ENCODE measurements at places on chromosomes 1 and 21.

GRCh38 chr1:156452907-156453306 lies 47.7 kb downstream of the MEF2D start:
- DNase-seq = no peak

DNA sequence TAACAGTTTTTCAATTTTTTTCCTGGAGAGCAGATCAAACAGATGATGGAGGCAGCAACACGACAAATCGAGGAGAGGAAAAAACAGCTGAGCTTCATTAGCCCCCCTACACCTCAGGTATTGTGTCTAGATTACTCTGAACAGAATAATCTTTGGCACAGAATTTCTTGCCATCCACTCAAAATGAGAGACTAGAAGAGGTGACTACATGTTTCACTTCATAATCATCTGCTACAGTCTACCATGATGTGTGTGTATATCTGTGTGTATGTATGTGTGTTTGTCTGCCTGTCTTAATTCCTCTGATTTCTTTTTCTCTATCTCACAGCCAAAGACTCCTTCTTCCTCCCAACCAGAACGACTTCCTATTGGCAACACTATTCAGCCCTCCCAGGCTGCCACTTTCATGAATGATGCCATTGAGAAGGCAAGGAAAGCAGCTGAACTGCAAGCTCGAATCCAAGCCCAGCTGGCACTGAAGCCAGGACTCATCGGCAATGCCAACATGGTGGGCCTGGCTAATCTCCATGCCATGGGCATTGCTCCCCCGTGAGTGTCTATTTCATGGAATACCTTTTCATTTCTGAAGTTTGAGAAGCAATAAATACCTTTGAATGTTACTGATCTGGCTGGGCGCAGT lies 11.4 kb downstream of the PRPF3 start:
- no peak for DNase-seq

- DNase-seq = no peak
Observed at GRCh38 chr1:221878134-221878533, 136.2 kb upstream of the DUSP10 start.

DNA sequence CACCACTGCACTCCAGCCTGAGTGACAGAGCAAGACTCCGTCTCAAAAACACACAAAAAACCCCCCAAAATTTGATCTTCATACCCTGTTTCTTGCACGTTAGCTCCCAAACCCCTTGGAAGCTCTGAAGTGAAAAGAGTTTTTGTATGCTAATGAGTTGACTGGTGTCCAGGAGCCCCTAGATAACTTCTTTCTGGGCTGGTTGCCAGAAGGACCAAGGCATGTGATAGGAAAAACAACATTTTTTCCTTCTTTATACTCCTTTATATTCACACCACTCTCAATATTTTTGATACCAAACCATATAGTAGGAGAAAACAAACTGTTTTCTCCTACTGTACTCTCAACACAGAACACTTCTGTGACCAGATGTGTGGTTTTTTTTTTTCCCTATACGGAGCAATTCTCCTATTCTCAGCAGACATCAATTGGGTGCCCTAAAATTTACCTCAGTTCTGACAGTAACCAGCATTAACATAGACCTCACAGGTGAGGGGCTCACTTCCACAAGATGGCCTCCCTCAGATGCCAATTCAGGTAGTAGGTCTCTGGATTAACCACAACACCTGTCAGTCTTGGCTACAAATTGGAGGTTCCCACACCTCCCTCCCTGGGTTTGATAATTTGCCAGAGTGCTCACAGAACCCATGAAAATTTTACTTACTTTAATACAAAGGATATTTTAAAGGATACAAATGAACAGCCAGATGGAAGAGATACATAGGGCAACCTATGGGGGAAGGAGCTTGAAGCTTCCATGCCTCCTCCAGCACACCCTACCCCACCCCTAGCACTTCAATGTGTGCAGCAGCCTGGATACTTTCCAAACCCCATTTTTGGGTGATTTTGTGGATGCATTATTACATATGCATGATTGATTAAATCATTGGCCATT lies 25.6 kb downstream of the ZYG11B start:
- DNase-seq = no peak

DNA sequence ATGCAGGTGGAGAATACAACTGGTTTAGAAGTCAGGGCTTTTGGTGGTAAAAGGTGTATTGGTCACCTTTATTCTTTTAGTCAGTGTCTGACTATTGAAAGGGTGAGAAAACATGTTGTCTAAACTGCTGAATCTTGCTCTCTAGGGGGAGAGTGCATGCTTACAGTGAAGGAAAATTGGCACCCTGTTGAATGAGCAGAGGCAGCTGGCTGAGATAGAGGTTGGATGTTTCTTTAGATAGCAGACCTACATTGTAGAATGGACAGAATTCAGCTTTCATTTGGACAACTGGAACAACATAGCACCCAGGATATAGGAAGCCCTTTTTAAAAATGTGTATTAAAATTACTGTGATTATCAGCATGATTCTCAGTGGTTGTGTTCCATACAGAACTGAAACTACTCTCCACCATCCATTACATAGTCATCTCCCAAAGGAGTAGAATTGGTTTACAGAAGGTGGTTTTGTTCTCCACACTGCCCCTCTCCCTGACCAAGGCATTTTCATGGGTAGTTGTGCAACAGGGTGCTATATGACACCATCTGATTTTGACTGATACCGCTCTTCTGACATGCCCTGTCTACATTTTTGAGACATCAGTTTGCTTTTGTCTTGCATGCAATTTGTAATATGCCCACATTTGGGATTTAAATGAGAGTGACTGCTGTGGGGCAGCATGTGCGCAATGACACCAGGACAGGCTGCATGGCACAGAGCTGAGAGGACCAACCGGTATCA lies 16.2 kb downstream of the RHOU start:
- no peak for DNase-seq

DNA sequence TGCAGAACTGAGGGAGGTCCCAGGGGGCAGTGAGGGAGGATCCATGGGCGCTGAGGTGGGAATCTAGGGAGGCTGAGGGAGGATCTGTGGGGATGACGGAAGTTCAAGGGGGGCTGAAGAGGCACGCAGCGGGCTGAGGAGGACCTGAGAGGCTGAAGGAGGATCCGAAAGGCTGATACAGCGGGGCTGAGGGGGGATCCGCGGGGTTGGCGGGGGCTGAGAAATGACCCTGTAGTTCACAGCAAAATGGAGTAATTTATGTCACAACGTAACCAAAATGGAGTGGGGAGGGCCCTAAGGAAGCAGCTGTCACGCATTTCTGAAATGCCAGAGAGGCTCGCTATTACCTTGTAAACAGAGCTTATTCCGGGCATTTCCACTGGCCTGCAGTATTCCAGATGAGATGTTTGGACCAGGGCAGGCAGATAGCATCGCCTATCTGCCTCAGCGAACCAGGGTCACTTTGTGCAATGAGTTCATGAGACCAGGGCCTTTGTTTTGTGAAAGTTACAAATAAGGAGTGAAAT lies 926 bp upstream of the MRPL55 start:
- no peak for DNase-seq

DNA sequence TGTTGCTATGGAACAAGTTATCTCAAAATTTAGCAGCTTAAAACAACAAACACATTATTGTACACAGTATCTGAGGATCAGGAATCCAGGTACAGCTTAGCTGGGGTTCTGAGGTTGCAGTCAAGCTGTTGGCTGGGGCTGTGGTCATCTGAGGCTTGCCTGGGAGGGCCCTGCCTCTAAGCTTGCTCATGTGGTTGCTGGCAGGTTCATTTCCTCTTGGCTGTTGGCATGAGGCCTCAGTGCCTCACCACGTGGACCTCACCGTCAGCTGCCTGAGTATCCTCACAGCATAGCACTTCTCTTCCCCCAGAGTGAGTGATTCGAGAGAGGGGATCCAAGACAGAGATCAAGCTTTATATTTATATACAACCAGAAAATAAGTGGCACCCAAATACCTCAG lies 18.6 kb downstream of the NTPCR start:
- no peak for DNase-seq

- DNase-seq = no peak
Observed at GRCh38 chr1:205610901-205611466, 20.8 kb downstream of the ELK4 start.

GRCh38 chr21:38664315-38664714 lies 141.4 kb upstream of the ETS2 start:
- no peak for DNase-seq

- no peak for DNase-seq
Observed at GRCh38 chr21:42384156-42384945, 11.5 kb downstream of the TMPRSS3 start.

DNA sequence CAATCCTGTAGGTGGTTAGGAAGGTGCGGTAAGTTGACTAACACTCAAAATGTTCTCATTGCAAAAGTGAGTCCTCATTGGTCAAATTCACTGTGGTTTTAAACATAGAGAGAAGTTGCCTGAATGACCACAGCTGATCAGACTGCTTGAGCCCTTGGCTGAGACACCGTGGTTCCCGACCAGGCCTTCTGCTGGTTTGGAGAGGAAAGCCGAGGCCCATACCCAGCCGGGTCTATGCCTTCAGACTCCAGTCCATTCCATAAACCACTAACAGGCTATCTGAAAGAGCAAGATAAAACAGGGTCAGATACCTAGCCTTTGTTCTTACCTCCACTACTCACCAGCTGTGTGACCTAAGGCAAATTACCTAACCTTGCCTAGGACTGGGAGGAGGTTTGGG lies 133.9 kb downstream of the LMX1A start:
- no peak for DNase-seq

GRCh38 chr1:67843746-67844145 lies 10.5 kb upstream of the GNG12 start:
- DNase-seq = no peak

GRCh38 chr1:32920833-32921232 lies 19.6 kb upstream of the TMEM54 start:
- DNase-seq = no peak

GRCh38 chr1:51297401-51298321 lies 32.7 kb downstream of the TTC39A start:
- no peak for DNase-seq

DNA sequence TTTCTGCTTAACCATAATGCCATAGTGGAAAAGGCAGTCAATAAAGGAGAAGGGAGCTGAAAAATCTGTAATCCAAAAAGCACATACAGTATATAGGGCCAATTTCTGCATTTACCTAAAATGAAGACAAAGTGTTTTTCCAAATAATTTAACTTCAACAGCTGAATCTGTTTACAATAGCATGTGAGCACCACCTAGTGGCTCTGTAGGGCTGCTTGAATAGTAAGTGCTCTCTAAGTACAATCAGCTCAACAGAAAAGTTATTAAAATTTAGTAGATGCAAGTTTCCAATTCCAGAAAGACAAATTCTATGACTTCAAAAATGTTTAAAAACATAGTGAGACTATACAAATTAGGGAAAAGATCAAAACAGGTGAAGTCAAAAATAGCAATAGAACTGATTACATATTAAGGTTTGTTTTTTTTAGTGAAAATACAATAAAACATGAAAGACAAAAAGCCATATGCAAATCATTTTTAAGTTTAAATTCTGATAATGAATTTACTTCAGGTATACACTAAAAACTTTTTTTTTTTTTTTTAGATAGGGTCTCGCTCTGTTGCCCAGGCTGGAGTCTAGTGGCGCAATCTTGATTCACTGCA lies 220.0 kb downstream of the SETD4 start:
- DNase-seq = peak; percentile 47

DNA sequence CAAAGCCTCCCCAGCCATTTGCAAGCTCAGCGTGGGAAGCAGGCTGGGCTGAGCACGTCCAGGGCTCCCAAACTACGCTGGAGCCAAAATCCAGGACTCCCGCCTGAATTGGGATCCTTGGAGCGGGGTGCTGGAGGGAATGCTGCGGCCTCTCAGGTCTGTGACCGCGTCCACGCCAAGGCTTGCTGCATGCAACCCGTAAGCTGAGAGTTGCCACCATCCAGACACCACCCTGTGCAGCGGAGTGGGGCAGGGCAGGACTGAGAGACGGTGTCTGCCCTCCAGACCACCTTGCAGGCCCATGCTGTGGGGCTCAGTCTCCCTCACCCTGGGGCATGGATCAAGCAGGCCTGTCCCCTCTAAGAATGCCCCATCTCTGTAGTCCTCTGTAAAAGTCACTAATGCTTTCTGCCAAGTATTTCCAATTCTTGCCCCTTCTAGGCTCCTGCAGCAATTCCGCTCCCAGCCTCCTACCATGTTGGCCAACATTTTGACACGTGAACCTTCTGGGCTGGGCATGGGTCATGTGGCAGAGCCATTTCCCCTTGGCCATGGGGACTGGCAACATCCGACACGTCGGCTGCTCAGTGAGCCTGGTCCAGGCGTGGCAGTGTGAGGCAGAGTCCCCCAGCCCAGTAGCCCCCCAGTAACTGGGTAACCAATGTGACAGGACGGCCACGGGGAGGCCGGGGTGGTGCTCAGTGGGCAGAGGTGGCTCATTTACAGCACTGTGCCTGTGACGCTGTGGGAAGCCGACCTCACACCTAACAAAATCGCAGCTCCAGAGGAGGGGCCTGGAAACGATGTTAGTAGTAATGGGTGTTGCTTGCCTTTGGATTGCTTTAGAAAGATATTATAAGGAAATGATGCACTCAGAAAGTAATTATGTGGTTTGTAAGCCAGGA lies 57.9 kb upstream of the PDE9A start:
- DNase-seq = no peak

DNA sequence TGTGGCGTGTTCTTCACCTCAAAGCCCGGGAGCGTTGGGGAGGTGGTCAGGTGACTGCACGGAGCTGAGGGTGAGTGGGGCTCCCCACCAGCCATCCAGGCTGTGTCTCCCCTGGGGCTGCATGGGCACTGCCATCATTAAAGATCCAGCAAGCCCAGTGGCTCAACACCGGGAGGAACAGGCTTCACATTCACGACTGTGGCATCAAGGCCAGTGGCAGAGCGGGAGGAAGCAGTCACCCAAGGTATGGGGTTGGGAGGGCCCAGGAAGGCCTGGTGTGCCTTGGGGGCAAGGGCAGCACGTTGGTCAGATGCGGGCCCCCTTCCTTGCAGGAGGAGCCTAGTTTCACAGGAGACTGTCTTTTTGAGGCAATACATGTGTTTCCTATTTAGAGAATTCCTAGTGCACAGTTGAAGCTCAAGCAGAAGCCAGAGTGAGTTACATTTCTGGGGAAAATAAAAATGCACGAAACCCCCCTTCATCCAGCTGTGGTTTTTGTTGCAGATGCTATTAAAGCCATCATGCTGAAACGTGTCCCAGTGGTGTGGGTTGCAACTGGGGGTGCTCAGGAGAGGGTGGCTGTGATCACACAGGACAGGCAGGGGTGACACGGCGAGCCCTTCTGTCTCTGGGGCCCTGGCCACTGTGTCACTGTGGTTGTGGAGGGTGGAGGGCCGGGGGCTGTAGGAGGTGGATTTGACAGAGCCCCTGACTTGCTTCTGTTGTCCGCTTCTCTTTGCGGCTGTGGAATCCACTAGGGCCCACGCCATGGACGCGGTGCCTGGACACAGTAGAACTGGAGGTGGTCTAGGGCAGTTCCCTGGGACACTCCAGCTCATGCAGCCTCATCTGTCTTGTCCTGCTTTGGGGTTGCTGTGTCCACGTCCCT lies 34.1 kb downstream of the SNAP47 start:
- no peak for DNase-seq

GRCh38 chr21:40689840-40690360 lies 157.1 kb downstream of the DSCAM start:
- no peak for DNase-seq

- DNase-seq = no peak
Observed at GRCh38 chr1:116379674-116380498, 6.8 kb downstream of the ATP1A1 start.

Measured in NCI-H187 (cell line).